NB4 (cell line): ENCODE measurements at places on chromosomes 7 and 10.

GRCh38 chr7:19362099-19362498 is 216.9 kb upstream of the FERD3L start:
- DNase-seq = no peak

GRCh38 chr7:156127166-156128134 is 315.2 kb upstream of the SHH start:
- DNase-seq = no peak

DNA sequence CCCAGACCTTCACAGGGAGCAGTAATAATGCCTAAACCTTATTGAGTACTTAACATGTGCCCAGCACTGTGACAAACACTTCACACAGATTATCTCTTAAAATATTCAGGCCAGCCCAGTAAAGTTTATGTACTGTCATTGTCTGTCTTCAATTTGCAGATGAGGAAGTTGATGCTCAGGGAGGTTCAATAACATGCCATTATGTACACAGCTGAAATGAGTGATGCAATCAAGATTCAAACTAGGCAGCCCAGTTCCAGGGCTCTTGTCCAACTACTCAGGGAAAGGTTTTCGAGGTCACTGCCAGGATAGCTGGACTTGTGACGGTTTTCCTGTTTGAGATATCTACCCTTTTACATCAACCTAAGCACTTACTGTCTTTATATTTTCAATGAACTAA is 56.1 kb downstream of the AUTS2 start:
- peak; percentile 89 for DNase-seq

DNA sequence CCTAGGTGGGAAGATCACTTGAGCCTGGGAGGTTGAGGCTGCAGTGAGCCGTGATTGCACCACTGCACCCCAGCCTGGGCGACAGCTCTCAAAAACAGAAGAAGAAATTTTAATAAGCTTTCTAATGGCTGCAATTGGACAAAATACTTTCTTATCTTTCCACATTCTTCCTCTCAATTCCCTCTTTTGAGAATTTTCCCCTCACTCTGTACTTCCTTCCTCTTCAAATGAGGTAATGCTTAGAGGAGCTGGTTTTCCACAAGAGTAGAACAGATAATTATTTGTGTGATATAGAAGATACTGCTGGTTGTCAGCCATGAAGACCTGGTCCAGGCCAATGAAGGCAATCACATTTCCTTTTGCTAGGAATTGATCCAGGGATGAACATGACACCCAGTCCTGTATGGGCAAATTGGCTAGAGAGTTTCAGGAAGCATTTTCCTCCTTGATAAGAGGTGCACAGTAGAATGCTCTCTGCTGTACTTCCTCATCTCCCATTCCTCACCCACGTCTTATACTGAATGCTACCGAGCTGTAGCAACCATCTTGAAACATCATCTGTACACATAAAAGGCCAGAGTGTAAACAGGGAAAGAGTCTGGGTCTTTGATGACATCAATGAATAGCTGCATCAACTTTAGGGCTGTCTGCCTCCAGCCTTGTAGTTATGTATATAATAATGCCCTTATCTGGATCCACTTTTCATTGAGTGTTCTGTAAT is 103.9 kb downstream of the CDK6 start:
- peak; percentile 28 for DNase-seq

DNA sequence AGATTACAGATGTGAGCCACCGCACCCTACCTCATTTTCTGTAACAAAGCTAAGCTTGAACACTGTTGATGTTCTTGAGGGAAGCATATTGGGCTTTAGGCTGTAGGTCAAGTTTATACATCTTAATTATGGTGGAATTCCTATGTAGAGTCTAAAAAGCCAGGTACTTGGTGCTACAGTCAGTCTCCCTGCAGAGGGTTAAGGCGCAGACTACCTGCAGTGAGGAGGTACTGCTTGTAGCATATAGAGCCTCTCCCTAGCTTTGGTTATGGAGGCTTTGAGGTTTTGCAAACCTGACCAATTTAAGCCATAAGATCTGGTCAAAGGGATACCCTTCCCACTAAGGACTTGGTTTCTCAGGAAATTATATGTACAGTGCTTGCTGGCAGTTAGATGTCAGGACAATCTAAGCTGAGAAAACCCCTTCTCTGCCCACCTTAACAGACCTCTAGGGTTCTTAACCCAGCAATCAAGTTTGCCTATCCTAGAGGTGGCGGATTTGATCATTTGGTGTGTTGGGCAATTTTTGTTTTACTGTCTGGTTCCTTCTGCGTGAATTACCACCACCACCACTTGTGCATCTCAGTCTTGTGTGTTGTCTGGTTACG is 6.0 kb downstream of the PPIA start:
- peak; percentile 60 for DNase-seq

DNA sequence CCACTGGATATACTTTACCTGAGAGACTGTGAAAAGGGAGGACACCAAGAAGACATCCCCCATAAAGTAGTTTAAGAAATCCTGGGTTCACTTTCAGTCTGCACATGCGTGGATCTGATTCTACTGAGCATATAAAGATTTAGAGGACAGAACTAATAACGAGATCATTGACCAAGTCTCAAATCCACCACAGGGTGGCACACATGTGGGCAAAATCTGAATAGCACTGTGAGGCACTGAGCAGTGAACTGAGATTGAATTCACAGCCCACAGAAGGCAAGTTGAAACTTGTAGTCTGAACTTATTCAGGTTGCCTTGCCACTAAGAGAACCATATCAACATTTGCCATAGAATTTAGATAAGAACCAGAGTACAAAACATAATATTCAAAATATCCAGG is 818.6 kb downstream of the GRID1 start:
- DNase-seq = peak; percentile 23

GRCh38 chr7:155355745-155356144 is 58.1 kb downstream of the INSIG1 start:
- no peak for DNase-seq

DNA sequence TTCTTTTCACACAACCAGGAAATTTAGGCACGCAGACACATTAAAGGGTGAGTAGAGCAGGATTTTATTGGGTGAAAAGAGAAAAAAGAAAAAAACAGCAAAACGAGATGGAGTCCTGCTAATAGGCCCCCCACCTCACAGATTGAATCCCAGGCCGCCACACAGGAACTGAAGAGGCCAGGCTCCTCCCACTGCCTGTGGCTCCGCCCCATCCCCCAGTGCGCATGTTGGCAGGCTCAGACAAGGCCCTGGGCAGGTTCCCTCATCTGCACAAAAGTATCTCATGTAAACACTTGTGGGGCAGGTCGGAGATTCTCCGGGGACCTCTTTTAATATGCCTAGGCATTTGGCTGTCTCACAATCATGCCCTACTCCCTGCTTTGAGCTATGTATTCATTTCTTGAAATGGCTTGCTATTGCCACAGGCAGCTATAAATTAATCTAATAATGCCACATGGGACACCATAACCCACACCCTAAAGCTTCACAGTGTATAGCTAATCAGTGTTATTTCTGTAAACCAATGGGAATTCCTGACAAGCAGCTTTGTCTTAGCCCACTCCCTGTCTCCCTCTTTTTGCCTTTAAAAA is 76.2 kb upstream of the KIF5B start:
- DNase-seq = no peak

DNA sequence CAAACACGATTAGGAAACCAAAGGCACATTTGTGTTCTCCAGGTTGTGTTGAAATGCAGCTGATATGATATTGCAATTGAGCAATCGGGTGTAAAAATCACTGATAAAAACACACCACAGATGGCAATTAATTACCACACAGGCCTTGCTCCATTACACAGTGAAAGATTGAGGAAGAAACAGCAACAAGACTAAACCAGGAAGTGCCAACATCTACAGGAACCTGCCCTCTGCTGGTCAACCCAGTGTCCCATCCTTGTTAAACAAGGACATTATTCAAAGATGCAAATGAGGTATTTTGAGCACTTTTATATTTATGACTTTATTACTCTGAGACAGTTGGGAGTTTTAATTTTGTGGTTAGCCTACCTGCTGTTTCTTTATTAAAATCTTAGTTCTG is 765.6 kb upstream of the GHITM start:
- DNase-seq = peak; percentile 83

DNA sequence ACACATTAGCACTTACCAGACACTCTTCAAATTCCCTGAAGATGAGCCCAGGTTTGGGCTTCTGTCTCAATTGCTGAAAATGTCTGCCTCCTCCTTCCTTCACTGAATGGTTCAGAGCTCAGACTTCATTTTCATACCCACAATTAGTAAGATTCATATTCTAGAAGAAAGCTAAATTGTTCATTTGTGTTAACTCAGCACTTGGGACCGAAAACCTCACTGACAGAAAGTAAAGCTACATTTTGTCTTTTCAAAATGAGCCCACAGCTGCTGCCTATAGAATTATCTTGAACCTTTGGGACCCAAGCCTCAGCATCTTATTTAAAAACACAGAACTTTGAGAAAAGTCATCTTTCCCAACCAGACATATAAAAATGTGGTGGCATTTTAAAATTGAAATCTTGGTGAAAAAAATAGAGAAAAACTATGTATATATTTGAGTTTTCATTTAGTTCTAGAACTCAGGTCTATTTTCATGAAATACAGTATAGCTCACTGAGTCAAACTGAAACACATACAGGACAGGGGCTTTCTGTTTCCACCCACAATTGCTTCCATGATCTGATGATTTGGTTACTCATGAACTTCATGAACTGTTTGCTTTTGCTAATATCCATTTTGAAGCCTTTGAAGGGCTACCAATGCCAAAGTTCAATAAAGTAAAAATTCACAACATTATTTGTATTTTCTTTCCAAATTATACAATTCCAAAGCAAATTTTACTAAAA is 119.1 kb upstream of the PFKP start:
- DNase-seq = no peak

GRCh38 chr7:125195156-125195555 is 265.5 kb upstream of the POT1 start:
- DNase-seq = no peak

- DNase-seq = no peak
These were observed 514.4 kb downstream of the INHBA start for GRCh38 chr7:41188163-41189130.
